ENCODE measurements at places on chromosomes 12 and 14.

GRCh38 chr14:104526723-104527645 is 52.6 kb upstream of the C14orf180 start:
- DNase-seq = no peak

DNA sequence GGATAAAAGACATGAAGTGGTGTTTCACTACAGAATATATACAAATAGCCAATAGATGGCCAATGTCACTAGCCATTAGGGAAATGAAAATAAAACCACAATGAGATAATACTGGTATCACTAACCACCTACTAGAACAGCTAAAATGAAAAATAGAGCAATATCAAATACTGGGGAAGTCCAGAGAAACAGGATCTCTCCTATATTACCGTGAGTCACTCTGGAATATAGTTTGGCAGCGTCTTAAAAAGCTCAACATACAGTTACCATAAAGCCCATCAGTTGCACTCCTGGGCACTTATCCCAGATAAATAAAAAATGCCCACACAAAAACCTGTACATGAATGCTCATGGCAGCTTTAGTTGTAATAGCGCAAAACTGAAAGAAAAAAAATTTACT is 101.7 kb downstream of the TMTC1 start:
- no peak for DNase-seq

DNA sequence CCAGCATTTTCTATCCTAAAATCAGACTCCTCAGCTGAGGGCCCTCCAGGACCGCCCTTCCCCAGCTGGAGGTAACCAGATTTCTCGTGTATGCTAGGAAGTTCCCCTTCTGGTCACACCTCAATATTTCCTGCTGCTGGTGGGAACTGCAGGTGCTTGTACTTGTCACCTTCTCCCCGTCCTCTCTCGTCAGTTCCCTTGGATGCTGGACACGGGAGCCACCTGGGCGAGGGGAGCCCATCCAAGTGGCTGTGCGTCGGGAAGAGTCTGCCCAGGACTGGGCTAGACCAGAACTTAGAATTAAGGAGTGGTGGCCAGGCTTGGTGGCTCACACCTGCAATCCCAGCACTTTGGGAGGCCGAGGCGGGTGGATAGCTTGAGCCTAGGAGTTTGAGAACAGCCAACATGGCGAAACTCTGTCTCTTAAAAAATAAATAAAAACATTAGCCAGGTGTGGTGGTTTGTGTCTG is 23.2 kb upstream of the KIF26A start:
- no peak for DNase-seq

DNA sequence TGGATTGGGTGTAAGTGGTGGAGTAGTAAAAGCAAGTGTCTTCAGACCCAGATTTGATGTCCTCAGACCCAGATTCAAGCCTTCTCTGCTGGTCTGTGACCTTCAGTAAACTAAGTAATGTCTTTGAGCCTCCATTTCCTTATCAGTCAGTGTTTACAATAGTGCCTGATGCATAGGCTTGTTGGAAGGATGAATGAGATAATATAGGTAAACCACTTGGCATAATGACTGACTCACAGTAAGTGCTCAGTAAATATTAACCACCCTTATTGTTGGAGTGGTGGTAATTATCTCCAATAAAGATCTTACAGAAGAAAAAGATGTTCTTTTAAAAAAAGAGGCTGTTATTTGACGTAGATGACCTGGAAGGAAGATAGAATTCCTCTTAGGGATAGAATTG is 86.2 kb downstream of the IGF1 start:
- no peak for DNase-seq

DNA sequence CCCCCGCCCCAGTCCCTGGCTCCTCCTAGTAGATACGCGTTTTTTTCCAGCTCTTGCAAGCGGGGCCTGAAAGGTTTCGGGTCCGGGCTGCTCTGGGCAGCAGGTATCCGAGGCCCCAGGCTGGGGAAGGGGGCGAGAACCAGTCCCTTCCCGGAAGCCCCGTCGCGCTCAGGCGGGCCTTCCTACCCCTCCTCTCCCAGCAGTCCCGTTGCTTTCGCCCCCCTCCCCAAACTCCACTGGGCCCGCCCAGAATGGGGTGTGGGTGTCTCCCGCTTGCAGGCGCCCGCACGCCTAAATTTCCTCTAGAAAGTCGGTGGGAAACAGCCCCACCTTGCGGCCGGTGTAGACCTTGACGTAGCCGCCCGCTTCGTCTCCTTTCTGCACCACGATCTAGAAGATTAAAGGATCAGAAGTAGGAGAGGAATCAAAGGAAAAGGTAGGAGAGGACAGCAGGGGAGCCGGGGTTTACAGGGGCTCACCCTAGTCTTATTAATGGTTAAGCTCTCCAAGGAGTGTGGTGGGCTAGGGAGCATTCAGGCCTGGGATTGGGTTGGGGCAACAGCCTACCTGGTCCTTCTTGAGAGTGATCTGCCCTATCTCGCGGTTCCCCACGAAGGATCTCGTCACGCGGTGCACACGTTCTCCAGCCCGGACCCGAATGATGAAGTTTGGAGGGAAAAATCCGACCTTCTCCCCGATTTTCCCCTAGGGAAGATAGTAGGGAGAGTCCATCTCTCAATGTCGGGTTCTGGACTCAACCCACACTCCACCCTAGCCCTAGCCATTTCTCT is 7.3 kb downstream of the STAC3 start:
- DNase-seq = peak; percentile 73

DNA sequence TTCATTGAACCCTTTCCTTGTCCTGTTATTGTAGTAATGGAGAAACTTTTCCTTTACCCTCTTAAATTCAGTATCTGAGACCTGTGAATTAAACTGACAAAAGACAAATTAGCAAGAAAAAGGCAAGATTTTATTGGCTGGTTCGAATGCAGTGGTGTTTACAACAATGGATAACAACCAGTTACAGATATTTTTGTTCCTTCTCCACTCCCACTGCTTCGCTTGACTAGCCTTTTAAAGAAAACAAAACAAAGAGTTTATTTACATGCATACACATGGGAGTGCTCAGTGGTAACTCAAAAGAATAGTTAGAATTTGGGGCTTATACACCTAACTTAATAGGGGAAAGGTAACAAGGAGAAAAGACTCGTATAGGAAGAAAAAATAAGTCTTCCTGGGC is 37.0 kb upstream of the HECTD1 start:
- no peak for DNase-seq

GRCh38 chr12:47990351-47991105 is 13.7 kb downstream of the COL2A1 start:
- peak; percentile 68 for DNase-seq

DNA sequence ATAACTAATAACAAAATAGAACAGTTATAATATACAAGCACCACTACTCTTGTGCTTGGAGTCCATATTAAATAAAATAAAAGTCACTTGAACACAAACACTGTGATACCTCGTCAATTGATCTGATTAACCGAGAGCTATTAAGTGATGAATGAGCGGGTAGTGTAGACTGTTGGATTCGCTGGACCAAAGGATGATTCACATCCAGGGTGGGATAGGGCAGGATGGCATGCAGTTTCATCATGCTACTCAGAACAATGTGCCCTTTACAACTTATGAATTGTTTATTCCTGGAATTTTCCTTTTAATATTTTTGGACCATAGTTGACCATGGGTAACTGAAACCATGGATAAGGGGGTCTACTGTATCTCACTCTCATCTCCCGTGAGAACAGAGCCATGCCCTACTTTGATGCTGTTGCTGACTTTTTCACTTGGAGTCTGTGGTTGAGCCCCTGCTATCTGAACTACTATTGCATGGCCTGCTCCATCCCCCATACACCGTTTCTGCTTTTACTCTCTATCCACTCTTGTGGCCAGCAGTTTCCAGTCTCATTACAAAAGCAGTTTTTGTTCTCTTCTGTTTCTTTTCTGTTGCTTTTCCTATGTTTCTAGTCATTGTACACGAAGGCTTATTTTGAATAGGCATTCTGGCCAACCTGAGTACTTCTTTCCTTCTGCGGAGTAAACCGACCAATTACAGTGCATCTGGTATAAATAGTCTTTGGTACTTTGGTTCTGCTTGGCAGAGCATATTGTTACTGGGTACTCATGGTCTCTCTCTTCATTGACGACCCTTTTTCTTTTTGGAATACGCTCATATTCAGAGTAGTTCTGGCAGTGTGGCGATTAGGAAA is 12.2 kb downstream of the TMTC2 start:
- DNase-seq = no peak

DNA sequence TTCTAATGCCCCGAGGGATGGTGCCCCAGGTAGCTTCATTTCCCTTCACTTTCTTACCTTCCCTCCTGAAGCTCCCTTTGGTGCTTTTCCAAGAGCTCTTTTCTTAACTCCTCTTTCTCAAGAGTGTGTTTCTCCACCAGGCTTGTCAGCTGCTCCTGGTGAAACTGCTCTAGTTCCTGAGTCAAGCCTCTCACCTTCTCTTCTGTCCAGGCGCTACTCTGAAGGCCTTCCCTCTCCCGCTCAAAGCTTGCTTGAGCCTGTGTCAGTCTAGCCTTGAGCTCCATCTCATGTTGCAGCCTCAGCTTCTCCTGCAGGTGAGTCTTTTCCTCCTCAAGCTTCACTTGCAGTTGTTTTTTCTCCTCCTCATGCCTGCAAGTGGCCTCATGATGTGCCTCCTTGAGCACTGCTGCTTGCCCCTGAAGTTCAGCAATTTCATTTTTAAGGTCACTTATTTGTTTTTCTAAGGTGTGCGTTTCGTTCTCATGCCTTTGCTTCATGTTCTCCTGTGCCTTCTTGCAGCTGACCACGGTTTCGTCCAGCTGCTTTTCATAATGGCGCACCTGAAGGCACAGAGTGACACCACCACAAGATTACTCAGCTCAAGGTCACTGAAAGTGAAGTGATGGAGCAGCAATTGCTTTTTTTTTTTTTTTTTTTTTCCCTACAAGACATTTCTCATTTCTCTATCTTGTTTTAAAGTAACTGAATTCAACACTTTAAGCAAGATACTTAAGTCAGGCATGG is 71.0 kb downstream of the NIN start:
- no peak for DNase-seq

- DNase-seq = no peak
Measured at GRCh38 chr14:103103461-103104388, 9.2 kb downstream of the EXOC3L4 start.

GRCh38 chr12:97127061-97127460 is 220.0 kb downstream of the NEDD1 start:
- DNase-seq = no peak

GRCh38 chr14:100336618-100337530 is 13.7 kb downstream of the SLC25A47 start:
- no peak for DNase-seq

DNA sequence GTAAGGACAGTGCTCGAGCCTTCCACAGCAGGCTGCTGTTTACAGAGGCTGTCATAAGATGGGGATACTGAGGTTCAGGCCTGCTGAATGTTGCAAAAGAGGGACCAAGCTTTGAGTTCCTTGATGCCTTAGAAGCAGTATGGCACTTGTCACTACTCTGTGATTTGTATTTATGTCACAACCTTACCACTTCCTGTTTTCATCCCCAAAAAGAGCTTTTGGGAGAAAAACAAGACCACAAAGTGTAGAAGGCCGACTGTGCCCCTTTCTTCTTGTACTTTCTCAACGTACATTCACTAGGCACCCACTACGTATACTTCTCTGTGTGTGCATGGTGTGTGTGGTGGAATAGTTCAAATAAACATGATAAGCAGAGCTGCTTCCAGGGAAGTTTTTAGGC is 90.1 kb downstream of the DRAM1 start:
- peak; percentile 53 for DNase-seq

- DNase-seq = no peak
Measured at GRCh38 chr14:35553808-35554207, 19.8 kb downstream of the INSM2 start.

- DNase-seq = no peak
Measured at GRCh38 chr12:18878676-18879180, 140.8 kb downstream of the CAPZA3 start.

GRCh38 chr12:103138538-103138937 is 181.1 kb downstream of the ASCL1 start:
- no peak for DNase-seq

- no peak for DNase-seq
Measured at GRCh38 chr12:110498984-110499706, 2.8 kb downstream of the VPS29 start.

DNA sequence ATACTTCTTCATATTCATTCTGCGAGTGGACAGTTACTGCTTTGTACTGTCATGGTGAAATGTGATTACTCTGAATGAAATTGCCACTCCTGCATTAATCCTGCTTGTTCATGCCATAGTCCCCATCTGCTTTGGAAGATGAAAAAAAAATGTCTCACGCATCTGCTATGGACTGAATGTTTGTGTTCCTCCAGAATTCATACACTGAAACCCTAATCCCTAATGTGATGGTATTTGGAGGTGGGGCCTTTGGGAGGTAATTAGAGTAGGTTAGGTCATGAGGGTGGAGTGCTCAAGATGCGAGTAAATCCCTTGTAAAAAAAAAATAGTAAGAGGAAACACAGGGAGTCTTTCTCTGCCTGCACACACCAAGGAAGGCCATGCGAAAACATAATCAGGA is 427.2 kb downstream of the TMTC2 start:
- DNase-seq = no peak

DNA sequence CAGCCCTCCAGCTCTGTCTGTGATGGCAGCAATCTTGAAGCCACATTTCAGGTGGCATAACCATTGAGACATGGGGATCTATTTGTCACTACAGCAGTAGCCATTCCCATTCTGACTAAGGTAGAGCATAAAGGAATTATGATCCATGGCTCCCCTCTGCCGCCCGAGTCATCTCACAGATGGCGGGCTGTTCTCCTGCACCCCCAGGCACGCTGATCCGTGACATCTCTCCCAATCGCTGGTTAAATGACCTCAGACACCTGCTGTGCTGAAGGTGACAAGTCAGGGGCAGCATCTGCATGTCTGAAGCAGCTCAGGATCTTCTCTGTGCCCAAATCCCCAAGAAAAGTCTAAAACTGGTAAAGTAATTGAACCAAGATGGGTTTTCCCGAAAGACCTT is 124.3 kb downstream of the ZFP36L1 start:
- DNase-seq = no peak

GRCh38 chr12:56714431-56714929 is 10.6 kb downstream of the NACA start:
- no peak for DNase-seq

GRCh38 chr14:95564060-95564459 is 29.2 kb downstream of the GLRX5 start:
- DNase-seq = no peak

DNA sequence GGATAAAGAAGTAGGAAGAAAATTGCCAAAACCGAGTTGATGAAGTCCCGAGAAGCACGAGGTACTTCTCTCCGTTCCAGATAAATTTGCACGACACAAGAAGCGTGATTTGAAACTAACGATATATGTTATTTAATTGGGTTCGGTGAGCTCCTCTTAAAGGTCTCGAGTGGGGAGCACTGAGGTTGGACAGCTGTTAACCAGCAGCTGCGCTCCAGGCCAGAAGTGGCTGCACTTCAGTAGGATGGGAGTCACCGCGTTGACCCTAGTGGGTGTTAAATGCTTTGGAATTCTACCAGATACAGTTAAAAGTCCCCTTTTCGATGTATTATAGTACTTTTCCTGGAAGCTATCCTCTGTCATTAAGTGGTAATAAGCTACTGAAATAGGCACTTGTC is 953 bp upstream of the DCAF5 start:
- DNase-seq = no peak

- no peak for DNase-seq
Measured at GRCh38 chr14:93029911-93030508, 85.7 kb downstream of the ITPK1 start.

All from naive thymus-derived CD4-positive, alpha-beta T cell (primary cell).